ENCODE measurements at places on chromosomes 6 and 20.

DNA sequence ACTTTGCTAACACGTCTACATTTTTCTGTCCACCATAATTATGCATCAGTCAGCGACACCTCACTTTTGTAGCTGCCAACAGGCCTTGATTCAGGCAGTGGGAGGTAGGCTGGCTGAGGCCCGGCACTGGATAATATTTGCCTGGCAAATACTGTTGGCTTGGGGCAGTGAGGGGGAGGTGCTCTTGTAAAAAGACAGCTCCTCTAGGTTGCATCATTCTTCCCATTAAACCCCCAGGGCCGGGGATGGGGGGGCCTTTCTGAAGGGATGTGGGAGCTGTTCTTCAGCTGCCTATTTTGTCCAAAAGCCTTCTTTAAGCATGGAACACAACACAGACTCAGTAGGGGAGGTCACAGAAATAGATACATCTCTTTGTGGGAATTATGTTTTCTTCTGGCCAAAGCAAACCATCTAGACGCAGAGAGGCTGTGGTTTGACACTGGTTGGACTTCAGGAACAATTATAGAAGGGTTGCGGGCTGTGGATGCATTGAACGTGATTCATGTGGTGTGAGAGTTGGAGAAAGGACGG, 338.3 kb upstream of the NT5E start:
- DNase-seq: no peak

DNA sequence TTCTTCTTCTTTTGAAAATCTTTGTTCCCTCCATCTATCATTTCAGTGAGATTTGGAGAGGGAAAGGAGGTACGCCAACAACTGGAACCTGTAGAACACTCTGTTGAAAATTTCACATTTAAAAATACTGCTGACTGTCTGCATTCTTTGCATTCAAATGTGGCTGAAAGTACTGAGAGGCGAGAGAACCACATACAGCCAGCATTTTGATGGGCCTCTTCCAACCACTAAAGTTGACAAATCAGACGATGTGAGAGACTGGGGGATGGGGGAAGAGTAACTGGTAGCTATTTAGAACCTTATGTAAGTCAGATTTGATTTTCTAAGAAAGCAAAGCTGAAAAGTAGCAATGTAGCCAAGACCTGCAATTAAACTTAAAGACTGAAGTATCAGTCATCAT, 77.5 kb downstream of the FKBP5 start:
- DNase-seq: no peak

DNA sequence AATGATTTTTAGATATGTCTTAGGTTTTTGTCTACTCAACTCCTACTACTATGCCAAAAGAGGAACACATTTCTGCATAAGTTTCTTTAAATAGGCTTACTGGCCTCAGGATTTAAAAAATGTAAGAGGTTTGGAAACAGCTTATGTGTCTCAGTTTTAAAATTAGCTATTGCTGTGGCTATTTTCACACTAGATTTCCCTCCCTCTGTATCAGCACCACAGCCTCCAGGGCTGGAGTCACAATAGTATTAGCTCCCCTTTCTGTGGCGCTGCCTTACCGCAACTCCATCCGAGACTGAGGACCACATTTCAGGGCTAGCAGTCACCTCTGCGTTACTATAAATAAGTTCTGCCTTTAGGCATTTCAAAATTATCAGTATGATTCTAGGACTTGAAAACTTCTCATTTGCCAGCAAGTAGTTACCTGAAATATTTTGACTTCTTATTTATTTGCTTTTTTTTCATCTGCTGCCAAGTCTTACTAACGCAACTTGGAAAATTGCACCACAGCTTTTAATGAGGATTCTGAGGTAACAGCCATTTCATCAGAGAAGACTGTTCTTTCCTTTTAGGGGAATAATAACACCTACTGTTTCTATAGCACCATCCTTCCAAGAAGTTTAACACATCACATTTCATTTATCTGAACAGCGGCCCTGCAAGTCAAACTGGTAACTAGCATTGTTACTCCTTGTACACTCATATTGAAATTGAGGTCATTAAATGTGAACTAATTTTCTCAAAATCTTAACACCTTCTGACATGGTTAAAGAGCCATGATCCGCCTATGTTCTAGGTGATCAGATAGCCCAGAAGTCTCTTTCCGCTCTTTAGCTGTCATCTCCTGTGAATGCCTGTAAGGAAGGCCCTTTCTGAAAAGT, 105.9 kb downstream of the GJA10 start:
- no peak for DNase-seq

GRCh38 chr6:23611776-23612381, 514.1 kb upstream of the NRSN1 start:
- no peak for DNase-seq

GRCh38 chr20:41567615-41568014, 50.6 kb downstream of the CHD6 start:
- no peak for DNase-seq

GRCh38 chr6:134315974-134316441, 1.9 kb downstream of the SGK1 start:
- DNase-seq: no peak

- DNase-seq: no peak
These were observed 97.3 kb downstream of the ANKRD60 start for GRCh38 chr20:58131151-58131550.

GRCh38 chr6:72365773-72366172, 256.1 kb upstream of the KCNQ5 start:
- DNase-seq: no peak

GRCh38 chr20:35734777-35735649, 7.0 kb downstream of the RBM39 start:
- DNase-seq: no peak

DNA sequence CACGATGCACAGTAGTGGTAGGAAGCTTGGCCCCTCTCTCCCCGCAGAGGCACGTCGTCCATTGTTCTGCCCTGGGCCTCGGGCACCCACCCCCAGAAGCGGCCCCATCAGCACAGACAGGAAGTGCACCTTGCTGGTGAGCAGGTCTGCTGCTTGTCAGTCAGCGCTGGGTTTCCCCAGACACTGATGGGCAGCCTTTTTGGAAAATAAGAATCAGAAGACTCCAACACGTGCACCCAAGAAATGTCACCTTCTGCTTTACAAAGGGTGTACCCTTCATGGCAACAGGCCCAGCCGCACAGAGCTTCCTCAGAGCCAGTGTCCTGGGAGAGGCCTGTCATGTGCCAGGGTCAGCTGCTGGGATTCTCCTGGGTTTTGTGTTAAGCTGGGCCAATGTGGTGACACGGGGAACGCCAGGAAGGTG, 34.7 kb upstream of the IRF4 start:
- no peak for DNase-seq

GRCh38 chr6:87110636-87111035, 15.7 kb upstream of the CGA start:
- no peak for DNase-seq

- no peak for DNase-seq
These were observed 20.1 kb upstream of the EMILIN3 start for GRCh38 chr20:41386502-41387427.

All from activated CD4-positive, alpha-beta T cell treated with anti-CD3 and anti-CD28 coated beads for 24 hours (primary cell).